Lung (tissue), 17 donors: ENCODE measurements at places on chromosomes 7 and 10. TPM values are rescaled to one million over a fixed set of nuclear protein-coding genes. Genes with fewer than 3 reads are reported as not detected.

- DNase-seq: no peak
Measured at GRCh38 chr10:29828956-29829355, 194.2 kb upstream of the SVIL start.

GRCh38 chr10:79413196-79413595, 32.2 kb downstream of the ZCCHC24 start:
- DNase-seq: no peak

The CALML3 gene
- total RNA-seq: not detected

- DNase-seq: no peak
Measured at GRCh38 chr7:151440799-151441445, 981 bp upstream of the CRYGN start.
